Caco-2 (cell line): ENCODE measurements at places on chromosomes 3 and 15. TPM values are rescaled to one million over a fixed set of nuclear protein-coding genes. Genes with fewer than 3 reads are reported as not detected.

GRCh38 chr3:174857301-174857700, 1.8 kb upstream of the NAALADL2 start:
- H3K4me3 ChIP-seq: no peak overlapping the region
- no peak overlapping the region for H3K27ac ChIP-seq
- no peak for DNase-seq
- no peaks in the 10 kb centered on the region for H3K27me3 ChIP-seq
- peaks cover 26% of the 10 kb centered on the region for H3K4me1 ChIP-seq

Gene FANCD2OS
- not detected in 2 replicates for total RNA-seq

- H3K36me3 ChIP-seq: no peaks in the 10 kb centered on the region
- no peak overlapping the region for H3K27ac ChIP-seq
- no peak for DNase-seq
- no peaks in the 10 kb centered on the region for H3K27me3 ChIP-seq
These were observed 108.0 kb downstream of the SERPINI1 start for GRCh38 chr3:167843481-167843880.

Gene ARIH2
- 106 and 133 TPM in 2 replicates for total RNA-seq

DNA sequence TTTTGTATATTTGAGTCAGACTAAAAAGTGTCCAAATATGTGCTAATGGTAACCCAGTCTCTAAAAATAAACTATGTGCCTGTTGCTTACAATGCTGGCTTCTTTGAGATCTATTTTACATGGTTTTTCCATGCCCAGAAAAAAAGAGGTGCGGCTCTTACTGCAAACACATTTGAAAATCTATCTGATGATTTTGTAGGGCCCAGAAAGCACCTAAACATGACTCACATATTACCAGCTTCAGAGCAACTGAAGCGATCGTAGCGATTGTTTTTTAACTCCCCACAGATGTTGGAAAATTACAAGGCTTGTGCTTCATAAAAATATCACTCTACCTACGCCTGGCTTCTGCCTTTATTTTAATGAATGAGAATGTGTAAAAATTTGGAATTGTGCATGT, 53.5 kb downstream of the SUCNR1 start:
- no peaks in the 10 kb centered on the region for H3K4me1 ChIP-seq
- no peaks in the 10 kb centered on the region for H3K27me3 ChIP-seq
- no peaks in the 10 kb centered on the region for H3K36me3 ChIP-seq
- H3K4me3 ChIP-seq: no peak overlapping the region
